Lung (tissue), 17 donors: ENCODE measurements at places on chromosomes 5 and 9. TPM values are rescaled to one million over a fixed set of nuclear protein-coding genes. Genes with fewer than 3 reads are reported as not detected.

Gene CCDC171
- 1.2 TPM for polyA plus RNA-seq

Gene CORO2A
- polyA plus RNA-seq, result 6.8 TPM

Gene FXN
- polyA plus RNA-seq, result 12.5 TPM

Gene PCA3
- polyA plus RNA-seq, result 0.05 TPM

Gene CDX1
- polyA plus RNA-seq, result 0.09 TPM

Gene MSX2
- 0.39 TPM for polyA plus RNA-seq

Gene TAF7
- polyA plus RNA-seq, result 29.9 TPM

Gene TMEM252
- not detected for polyA plus RNA-seq

Gene GAS1
- 5.3 TPM for polyA plus RNA-seq

Gene SUSD3
- polyA plus RNA-seq, result 2.0 TPM

Gene SLC6A7
- 0.03 TPM for polyA plus RNA-seq

Gene HBEGF
- 16.3 TPM for polyA plus RNA-seq

Gene CER1
- not detected for polyA plus RNA-seq

Gene AFAP1L1
- polyA plus RNA-seq, result 9.8 TPM

Gene ABITRAM
- polyA plus RNA-seq, result 17.3 TPM

Gene SGCD
- 1.1 TPM for polyA plus RNA-seq

Gene KYAT1
- 5.0 TPM for polyA plus RNA-seq

Gene LCN15
- 0.16 TPM for polyA plus RNA-seq

Gene SOX30
- 0.06 TPM for polyA plus RNA-seq

Gene CDH10
- 0.16 TPM for polyA plus RNA-seq
